ENCODE measurements at places on chromosomes 11 and 22.

GRCh38 chr22:44363013-44363979 is 50.5 kb upstream of the SHISAL1 start:
- DNase-seq = no peak

- DNase-seq = no peak
Measured at GRCh38 chr22:35226958-35227647, 30.2 kb upstream of the HMGXB4 start.

DNA sequence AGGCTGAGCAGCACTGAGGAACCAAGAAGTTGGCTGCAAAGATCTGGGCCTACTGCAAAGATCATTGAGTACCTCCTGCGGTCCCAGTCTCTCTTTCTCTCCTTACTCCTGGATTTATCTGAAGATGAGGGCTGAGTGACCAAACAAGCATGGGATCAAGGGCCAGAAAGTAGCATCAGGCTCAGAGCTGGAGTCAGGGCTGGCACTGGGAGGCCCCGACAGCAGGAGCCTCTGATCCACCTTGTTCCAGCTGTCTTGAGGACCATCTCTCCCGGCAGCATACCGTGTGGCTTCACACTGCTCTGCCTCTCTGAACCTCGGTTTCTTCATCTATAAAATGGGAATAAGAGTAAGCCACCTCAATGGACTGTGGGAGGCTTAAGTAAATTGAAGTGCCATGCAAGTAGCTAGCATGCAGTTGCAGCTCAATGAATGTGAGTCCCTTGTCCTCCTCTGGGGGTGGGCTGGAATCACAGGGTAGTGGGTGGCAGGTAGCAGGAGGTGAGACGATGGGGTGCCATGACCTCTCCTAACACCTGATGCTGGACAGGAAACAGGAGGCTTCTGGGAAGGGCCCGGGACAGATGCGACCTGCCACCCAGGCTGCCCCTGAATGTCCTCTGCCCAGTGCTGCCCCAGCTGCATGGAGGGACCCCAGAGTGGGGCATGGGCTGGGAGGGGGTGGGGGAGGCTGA is 52.5 kb upstream of the PRDM11 start:
- no peak for DNase-seq

GRCh38 chr11:17224727-17225126 is 16.9 kb upstream of the PIK3C2A start:
- DNase-seq = no peak

GRCh38 chr11:82195283-82195682 is 538.4 kb downstream of the FAM181B start:
- DNase-seq = no peak

DNA sequence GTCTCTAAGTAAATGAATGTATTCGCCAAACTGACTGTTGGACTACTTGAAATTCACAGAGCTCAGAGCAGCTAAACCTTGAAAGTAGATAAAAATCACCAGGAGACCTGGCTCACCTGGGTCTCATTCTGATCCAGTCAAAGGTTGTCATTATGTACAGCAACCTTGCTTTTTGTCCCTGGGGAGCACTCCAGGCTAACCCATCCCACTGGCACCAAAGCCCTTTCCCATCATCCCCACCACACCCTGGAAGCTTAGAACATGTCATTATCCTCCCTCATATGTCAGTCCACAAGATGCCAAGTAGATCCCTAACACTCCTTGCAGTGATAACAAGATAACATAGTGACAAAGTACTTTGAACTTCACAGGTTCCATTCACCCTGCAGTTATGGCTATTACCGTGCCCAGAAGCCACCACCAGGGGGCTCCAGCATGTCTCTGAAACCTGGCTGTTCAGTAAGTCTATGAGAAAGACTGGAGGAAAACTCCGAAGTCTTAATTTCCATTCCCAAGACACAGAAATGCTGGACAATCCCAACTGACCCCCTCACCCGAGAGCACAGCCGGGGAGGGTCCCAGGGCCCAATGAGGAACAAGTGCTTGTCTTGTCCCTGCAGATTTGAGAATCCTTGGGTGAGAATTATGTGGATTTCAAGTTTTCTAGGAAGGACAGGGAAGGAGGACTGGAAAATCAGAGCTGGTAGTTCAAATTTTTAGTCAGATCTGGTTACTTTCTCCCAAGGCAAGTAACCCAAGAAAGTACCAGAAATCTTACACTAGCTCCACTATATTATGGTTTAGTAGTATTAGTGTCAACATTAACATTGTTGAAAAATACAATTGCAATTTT is 43.0 kb upstream of the USP47 start:
- DNase-seq = peak; percentile 38
